Kidney capillary endothelial cell (primary cell): ENCODE measurements at places on chromosomes 6 and 20.

DNA sequence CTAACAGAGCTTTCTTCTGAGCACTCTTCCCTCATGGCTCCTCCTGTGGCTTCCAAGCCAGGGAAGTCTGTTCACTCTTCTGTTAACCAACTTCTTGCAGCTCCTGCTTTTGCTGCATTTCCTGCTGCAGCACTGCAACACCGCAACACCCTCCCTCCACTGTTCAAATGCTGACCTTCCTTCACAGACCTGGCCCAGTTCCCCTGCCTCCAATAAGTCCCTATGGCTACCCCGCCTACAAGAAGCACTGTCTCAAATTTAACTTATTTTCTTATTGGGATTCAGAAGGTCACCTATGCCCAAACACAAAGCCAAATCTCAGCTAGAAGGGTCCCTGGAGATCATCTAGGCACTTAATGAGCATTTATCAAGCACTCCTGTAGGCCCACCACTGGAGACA lies 44.6 kb downstream of the ELMO2 start:
- DNase-seq, result no peak

- DNase-seq, result no peak
Observed at GRCh38 chr6:4603291-4603690, 172.9 kb upstream of the CDYL start.

DNA sequence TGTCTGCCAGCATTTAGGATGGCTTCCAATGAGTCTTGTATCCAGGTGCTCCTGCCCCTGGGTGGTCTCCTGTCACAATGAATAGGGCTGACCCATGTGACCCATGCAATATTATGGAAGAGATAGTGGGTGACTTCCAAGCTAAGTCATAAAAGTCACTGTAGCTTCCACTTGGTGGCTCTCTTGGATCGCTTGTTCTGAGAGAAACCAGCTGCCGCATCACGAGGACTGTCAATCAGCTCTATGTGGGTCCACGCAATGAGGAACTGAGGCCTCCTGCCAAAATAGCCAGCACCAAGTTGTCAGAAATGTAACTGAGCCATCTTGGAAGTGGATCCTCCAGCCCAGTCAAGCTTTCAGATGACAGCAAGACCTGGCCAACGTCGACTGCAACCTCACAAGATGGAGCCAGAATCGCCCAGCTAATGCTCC lies 14.9 kb upstream of the MATN4 start:
- DNase-seq, result no peak

GRCh38 chr20:44742304-44743079 lies 3.2 kb upstream of the KCNK15 start:
- no peak for DNase-seq

- DNase-seq, result no peak
Observed at GRCh38 chr6:71480577-71480976, 192.0 kb downstream of the OGFRL1 start.

- no peak for DNase-seq
Observed at GRCh38 chr6:166657531-166657930, 30.5 kb upstream of the RPS6KA2 start.

DNA sequence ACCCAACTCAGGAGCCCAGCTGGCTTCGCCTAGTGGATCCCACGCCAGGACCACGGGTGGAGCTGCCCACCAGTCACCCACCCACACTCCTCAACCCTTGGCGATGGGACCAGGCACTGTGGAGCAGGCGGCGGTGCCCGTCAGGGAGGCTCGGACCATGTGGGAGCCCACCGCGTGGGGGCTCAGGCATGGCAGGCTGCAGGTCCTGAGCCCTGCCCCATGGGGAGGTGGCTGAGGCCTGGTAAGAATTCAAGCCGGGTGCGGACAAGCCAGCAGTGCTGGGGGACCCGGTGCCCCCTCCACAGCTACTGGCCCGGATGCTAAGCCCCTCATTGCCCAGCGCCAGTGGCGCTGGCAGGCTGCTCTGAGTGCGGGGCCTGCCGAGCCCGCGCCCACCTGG lies 123.1 kb upstream of the LGSN start:
- no peak for DNase-seq

DNA sequence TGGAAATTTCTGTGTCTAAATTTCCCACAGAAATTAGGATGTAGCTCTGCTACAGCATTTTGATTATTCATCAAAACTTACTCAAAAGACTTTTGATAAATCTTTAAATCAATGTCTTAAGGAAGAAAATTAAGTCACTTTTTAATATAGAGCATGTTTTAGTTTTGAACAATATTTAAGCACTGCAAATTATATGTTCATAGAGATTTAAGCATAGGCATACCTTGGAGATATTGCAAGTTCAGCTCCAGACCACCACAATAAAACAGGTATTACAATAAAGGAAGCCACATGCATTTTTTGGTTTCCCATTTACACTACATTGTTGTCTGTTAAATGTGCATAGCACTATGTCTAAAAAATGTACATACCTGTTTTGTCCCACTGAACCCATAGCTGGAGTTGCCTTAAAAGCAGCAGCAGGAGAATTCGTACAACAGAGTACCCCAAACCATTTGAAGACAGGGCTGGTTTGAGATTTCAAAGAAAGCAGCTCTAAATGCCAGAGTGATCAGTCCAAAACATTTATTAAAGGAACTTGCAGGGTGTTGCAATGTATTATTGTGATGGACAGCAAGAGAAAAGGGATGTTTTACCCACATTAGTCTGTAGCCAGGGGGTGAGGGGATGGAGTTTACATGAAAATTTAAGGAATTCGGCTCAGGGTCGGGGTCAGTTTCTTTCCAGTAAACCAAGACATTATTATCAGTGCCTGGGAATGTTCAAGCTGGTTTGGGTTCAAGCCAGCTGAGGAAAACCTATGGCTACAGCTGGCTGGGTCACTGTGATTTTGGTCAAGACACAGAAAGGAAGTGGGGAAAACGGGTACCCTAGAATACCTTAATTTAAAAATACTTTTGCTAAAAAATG lies 6.3 kb upstream of the LOC128125822 start:
- DNase-seq, result no peak

GRCh38 chr6:57224769-57225515 lies 2.8 kb upstream of the RAB23 start:
- DNase-seq, result no peak

GRCh38 chr6:121645100-121645745 lies 209.8 kb downstream of the GJA1 start:
- no peak for DNase-seq

DNA sequence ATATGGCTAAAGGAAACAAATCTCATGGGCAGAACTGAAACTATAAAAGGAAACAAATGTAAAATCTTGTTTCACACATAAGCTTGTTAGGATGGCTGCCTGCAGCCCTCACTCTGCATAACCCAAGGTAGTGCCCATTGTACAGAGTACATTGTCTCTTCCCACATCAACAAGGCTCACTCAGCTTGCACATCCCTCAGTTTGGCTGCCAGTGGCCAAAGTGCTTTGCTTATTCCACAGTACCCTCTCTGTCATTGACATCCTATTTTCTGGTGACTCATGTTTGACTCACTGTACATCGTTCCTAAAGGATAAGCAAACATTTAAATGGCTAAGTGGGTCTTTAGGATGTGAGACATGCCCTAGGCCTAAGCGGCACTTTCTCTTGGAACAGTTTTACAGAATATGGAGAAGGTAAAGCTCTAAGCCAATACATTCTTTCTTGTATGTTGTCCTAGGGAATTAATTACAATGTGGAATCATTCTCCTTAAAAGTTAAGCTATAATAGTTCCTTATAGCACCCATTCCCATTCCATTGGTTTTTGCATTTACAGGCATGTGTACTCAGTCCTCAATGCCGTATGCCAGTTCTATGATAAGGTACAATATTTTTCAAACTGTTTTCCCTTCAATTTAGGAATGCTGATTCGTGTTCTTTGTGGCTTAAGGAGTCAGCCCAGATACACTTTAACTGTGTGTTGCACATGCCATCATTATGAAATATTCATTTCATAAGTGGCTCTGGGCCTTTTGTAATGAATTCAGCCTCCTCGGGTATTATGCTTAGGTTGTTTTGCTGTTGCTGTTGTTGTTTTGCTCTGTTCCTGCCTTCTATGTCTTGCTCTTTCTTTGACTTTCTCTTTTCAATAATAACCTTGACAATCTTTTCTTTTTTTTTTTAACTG lies 5.5 kb downstream of the ANKEF1 start:
- DNase-seq, result peak; percentile 85

- no peak for DNase-seq
Observed at GRCh38 chr6:29749668-29750067, 26.4 kb downstream of the HLA-F start.

- no peak for DNase-seq
Observed at GRCh38 chr6:144252259-144252658, 32.9 kb upstream of the UTRN start.

GRCh38 chr20:60888771-60889170 lies 363.3 kb upstream of the CDH4 start:
- DNase-seq, result no peak

DNA sequence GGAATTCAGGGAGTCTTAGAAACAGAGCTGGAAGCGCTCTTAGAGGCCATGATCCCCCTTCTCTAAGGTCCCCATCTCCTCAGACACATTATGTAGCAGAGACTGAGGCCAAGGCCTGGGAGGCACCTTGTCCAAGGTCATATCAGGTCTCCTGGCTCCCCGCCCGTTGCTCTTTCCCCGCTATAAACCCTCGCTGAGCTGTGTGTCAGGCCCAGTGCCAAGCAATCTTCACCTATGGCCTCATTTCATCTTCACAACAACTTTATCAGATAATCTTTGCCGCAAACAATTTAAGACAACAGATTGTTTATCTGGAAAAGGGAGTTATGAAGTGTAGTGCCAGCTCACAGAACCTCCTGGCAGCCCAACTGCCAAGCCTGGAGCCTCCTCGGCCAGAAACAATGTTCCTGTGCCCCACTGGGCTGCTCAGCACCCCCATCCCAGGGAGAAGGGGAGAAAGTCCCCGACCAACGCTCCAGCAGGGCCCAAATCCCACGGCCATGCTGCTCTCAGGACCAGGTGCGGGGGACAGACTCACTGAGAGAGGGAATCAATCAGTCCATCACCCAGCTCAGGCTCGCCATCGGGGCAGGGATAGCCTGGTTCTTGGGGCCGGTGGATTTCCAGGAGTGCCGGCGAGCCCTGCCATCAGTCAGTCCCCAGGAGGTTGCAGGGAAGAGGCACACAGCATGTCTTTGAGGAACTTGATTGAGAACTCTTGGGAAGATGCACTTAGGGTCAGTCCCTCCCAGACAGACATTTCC lies 16.9 kb upstream of the FANCE start:
- DNase-seq, result no peak

GRCh38 chr6:5557506-5557905 lies 296.2 kb downstream of the FARS2 start:
- DNase-seq, result no peak

DNA sequence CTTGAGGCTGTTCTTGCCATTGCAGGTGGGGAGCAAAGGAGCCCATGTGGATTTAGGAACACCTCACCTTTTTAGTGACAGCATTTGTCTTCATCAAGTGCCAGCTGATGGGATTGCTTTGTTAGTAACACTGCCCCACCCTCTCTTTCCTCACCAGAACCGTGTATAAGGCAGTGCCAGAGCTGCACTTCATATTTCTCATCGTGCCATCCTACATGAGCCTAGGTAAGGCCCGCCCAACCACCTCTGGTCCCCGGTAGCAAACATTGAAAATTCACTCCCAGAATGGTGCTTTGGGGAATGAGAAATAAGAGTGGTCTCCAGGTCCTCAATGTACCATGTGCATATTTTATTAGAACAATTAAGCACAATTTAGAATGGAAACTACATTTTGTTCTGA lies 22.7 kb downstream of the CFAP61 start:
- DNase-seq, result no peak

DNA sequence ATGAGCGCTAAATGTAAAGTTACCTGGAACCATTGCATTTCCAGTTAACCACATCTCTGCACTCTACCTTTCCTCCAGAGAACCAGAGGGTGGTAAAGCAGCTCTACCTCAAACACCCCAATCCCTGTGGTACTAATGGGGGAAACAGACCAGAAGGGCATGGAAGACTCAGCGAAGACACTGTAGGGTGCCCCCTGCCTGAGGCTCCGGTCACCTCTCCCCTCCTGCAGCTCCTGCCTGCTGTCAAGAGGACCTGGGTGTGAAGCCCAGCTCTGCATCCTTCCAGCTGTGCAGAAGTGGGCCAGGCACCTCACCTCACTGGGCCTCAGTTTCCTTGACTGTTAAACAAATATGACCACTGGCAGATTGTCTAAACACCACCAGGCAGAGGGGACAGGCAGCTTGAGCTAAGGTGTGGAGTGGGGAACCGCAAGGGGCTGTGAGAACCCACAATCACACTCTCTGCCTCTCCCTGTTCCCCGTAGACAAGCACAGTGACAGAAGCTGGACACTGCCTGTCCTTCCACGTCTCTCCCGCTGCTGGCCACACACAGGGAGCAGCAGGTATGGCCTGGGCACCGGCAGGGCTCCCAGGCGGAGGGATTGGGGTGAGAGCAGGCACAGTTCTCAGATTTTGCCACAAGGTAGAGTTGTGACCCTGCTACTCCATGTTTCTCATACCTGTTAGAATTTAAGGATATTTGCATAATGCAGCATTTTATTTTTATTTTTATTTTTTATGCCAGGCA lies 9.1 kb upstream of the BPIFA2 start:
- no peak for DNase-seq

DNA sequence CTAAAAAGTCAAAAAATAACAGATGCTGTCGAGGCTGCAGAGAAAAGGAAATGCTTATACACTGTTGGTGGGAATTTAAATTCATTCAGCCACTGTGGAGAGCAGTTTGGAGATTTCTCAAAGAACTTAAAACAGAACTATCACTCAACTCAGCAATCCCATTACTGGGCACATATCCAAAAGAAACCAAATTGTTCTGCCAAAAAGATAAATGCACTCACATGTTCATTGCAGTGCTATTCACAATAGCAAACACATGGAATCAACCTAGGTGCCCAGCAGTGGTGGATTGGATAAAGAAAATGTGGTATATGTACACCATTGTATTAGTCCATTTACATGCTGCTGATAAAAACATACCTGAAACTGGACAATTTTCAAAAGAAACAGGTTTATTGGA lies 116.0 kb upstream of the VGLL2 start:
- no peak for DNase-seq

DNA sequence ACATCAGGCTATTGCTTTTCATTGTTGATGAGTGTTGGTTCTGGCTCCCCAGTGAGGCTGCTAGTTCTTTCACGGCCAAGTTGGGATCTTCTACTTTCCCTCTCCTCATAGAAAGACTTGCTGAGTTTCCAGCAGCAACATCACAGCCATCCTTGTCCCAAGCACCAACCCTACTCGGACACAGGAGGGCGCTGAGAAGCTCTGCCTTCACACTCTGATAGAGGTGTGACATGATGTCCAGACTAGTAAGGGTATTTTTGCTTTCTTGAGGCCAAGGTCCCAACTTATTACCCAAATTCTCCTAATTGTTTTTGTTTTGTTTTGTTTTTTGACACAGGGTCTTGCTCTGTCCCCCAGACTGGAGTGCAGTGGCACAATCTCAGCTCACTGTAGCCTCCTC lies 3.0 kb upstream of the GCM1 start:
- no peak for DNase-seq

- DNase-seq, result no peak
Observed at GRCh38 chr6:12174878-12175277, 115.3 kb upstream of the EDN1 start.
